ENCODE measurements at places on chromosomes 13 and 19. TPM values are rescaled to one million over a fixed set of nuclear protein-coding genes. Genes with fewer than 3 reads are reported as not detected.

FUT3 gene
- not detected for total RNA-seq

FEM1A gene
- total RNA-seq: 5.4 TPM

DACH1 gene
- not detected for total RNA-seq

FUT2 gene
- not detected for total RNA-seq

DMKN gene
- 32.5 TPM for total RNA-seq

CCL25 gene
- not detected for total RNA-seq
